Renal pelvis (tissue), 12 donors: ENCODE measurements at places on chromosomes 11 and 22. TPM values are rescaled to one million over a fixed set of nuclear protein-coding genes. Genes with fewer than 3 reads are reported as not detected.
A peak's percentile ranks its signal among the peaks of the same experiment; 100 is the strongest.

Gene CABP4
- 1.1 TPM for polyA plus RNA-seq

Gene APOA4
- not detected for polyA plus RNA-seq

Gene OR51E2
- polyA plus RNA-seq, result 0.65 TPM

Gene BRSK2
- 0.98 TPM for polyA plus RNA-seq

Gene OR52A1
- polyA plus RNA-seq, result 0.03 TPM

DNA sequence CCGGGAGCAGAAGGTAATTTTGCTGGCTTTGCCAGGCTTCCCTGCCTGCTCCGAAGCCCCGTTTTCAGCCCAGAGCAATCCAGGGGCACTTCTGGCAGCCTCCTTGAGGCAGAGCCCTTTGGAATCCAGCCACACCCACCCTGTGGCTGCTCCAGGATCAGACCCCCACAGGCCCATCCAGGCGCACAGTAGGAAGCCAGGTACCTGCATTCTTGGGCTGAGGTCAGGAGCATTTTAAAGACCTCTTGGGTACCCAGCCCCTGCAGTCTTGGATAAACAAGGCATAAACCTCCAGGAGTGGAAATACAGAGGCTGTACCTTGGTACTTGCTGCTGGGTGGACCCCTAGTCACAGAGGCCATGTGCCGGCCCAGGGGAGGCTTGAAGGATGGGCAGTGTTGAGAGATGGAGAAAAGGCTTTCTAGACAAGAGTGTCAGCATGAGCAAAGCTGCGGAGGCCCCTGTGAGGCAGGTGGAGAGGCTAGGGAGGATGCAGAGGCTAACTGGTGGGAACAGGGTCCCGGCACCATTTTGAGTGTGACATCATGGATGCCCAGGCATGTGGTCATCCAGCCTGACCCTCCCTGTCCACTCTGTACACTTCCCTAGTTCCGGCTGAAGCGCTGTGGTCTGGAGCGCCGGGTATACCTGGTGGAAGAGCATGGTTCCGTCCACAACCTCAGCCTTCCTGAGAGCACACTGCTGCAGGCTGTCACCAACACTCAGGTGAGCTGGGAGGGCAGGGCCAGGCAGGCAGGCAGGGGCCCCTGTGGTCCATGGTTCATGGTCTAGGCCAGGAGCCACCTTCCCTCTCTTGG is 3.9 kb downstream of the MUS81 start:
- DNase-seq, result no peak

DNA sequence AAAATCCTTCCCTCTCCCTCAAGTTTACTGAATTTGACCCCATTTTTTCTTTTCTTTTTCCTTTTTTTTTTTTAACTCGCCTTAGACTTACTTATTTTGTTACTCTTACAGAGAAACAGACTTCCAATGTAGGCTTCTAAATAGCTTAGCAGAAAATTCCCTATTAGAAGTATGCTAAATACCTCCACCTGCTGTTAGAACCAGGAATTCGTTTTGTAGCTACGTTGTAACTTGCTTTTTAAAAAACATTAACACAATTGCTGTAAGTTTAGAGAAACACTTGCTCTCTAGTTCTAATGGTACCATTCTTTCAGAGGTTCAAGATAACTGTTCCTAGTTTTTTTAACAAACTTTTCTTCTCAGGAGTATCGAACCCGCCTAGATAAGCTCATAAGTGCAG is 324.2 kb downstream of the DCDC1 start:
- DNase-seq, result no peak

DNA sequence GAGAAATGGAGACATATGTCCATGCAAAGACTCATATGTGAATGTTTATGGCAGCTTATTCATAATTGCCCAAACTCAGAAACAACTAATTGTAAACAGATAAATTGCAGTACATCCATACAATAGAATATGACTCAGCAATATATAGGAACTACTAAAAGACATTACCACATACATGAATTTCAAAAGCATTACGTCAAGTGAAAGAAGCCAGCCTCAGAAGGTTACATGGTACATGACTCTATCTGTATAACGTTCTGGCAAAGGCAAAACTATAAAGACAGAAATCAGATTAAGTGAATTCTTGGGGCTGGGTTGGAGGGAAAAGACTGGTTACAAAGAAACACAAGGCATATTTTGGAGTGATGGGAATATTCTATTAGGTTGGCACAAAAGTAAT is 7.2 kb downstream of the KCTD21 start:
- no peak for DNase-seq

DNA sequence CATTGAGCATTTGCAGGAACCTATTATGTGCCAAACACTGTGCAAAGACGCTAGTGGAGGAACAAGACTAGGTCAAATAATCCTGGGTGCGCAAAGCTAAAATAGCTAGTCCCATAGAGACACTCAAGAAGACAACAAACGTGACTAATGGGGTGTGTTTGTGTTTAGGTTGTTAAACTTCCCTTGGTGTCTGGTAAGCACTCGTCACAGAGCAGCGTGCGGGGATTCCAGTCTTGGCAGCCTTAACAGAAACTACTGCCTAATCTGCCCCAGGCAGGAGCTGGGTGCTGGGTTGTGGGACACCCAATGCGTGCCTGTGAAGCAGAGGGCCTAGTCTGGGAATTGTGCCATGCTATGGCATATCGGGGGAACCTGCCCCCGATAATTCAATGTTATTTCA is 10.8 kb upstream of the CALCB start:
- DNase-seq, result no peak

DNA sequence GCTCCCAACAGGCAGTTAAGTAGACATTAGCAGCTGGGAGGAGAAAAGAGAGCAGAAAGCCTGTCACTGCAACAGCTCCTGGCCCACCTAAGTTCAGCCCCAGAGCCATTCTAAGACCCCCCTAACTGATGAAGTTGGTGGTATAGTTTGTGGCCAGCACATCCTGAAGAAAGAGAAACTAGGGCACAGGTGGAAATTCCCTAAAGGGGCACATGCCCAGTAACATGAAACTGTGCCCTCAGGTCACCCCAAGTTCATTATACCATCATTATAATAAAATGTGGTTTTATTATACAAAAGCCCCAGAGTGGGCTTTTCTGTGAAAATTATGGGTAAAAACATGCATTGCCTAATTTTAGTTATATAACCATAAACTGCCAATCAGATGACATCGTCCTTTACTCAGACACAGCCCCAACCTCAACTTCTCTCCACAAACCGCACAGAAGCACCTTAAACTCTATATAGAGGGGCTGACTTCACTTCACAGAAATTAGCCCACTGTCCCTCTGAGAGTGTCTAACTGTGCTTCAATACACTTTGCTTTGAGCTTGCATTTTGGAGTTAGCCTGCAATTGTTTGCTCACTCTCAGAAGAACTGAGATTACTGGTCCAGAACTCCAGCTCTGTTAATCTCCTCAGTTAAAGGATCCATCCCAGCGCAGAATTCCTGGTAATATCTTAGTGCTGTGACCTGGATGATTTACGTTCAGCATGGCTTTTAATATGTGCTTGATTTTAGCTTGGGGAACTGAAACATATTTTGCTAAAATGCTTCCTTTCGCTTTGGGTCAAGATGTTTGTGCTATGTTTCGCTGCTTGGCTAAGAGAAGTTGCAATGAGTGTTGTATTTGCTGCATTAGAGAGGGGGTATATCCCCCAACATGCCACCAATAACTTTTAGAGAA is 1.8 kb upstream of the APOL3 start:
- no peak for DNase-seq

GRCh38 chr22:36155702-36156101 is 4.9 kb downstream of the APOL3 start:
- DNase-seq, result peak; percentile 43

DNA sequence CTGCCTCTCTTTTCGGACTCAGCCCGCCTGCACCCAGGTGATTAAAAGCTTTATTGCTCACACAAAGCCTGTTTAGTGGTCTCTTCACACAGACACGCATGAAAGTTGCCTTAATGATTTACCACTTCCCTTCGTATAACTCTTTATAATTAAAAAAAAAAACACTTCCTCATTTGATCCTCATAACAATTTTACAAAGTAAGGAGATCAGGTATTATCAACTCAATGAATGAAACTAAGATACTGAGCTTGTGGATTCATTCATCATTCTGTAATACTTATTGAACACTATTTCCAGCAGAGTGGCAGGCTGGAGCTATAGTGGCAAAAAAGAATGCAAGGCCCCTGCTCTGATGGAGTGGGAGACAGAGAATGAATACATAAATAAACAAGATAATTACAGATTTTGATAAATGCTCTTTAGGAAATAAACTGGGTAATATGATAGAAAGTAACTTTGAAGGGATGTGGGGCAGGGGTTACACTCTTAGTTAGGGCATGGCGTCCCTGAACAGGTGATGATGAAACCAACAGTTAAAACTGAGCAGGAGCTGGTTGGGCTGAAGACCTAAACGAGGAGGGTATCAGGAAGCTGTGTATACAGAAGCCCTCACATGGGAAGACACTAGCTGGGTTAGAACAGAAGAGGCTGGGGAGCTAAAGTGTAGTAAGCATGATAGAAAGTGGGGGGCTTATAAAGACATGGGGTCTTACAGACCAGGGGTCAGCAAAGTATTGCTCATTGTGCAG is 5.4 kb upstream of the CRTAM start:
- DNase-seq, result no peak

- no peak for DNase-seq
Measured at GRCh38 chr22:50531962-50532674, 2.3 kb upstream of the TYMP start.

DNA sequence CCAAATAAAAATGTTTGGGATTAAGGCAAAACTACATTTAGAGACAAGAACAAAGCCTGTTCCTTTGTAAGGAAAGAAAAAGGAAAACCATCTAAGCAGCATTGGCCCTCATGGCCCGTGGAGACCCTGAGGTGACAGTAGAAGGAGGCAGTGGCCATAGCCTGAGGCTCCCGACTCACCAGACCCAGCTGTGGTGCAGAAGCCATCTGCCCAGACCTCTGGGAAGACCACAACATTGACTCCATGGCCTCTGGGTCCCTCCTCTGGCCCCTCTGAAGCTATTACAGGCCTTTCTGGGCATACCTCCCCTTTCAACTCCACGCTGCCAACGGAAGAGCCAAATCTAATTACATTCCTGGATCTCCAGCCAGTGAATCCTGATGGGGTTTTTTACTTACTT is 6.4 kb downstream of the PRAME start:
- no peak for DNase-seq

DNA sequence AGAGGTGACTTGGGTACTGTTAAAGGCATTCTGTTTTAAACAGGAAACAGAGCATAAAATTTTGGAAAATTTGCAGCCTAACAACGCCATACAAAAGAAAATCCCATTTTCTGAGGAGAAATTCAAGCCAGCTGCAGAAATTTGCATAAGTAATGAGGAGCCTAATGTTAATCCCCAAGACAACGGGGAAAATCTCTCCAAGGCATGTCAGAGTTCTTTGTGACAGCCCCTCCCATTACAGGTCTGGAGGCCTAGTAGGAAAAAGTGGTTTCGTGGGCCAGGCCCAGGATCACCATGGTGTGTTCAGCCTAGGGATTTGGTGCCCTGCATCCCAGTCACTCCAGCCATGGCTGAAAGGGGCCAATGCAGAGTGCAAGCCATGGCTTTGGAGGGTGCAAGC is 1333.1 kb upstream of the TENM4 start:
- no peak for DNase-seq

DNA sequence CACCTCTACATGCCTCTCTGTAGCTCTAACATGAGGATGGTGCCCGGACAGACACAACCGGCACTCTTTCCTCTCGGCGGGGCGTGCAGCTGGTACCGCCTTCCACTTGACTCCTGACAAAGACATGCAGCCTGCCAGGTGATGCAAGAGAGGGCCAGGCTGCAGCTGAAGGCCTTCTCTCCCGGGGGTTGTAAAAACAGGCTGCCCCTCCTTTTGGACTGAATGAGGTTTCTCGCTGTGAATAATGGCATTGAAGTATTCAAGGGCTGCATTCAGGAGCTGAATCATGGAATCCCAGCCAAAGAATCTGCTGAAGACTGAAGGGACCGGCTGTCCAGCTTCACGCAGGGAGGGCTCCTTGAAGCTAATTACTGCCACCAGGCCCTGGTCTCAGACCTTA is 110.9 kb downstream of the GALNT18 start:
- no peak for DNase-seq

GRCh38 chr11:13375798-13376197 is 87.2 kb downstream of the BTBD10 start:
- no peak for DNase-seq

DNA sequence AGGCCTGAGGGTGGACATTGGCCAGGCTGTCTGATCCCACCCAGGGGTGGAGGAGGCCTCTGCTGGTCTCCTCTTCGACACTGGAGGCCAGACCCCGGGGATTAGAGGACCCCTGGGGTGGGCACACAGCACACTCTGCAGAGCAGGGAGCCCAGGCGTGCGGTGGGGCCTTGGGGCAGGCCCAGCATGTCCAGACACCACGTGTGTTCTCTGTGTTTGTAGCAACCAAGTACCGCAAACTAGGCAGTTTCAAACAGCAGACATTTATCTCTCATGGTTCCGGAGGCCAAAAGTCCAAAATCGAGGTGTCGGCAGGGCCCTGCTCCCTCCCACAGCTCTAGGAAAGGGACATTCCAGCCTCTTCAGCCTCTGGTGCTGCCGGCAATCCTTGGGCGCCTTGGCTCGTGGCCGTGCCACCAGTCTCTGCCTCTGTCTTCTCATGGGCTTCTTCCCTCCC is 1.5 kb downstream of the PANX2 start:
- no peak for DNase-seq

GRCh38 chr11:28756977-28757376 is 648.8 kb downstream of the METTL15 start:
- no peak for DNase-seq

GRCh38 chr11:656426-656825 is 19.4 kb downstream of the DRD4 start:
- DNase-seq, result no peak

- DNase-seq, result peak; percentile 48
Measured at GRCh38 chr11:35100013-35100383, 39.0 kb upstream of the CD44 start.

DNA sequence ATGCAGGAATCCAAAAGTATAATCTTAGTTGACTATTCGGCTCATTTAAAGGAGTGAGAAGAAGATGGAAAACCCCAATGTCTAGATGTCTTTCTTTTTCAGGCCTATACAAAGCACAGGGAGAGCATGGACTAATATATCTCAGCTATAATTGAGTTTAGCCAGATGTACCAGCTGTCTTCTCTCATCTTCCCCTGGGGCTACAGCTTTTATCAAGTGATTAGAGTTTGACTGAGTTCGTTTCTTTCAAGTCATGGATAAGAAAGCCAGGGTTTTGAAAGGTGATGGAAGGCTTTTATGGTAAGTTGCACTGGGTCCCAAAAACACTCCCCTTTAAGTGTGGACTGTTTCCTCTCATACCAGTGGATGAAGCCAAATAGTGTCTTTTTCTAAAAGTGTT is 1172.8 kb upstream of the TENM4 start:
- DNase-seq, result peak; percentile 11
